ENCODE measurements at places on chromosomes 12 and 14.

- DNase-seq: no peak
These were observed 9.9 kb upstream of the KANSL2 start for GRCh38 chr12:48691826-48692487.

GRCh38 chr14:53851394-53852090 is 105.1 kb downstream of the BMP4 start:
- DNase-seq: no peak

DNA sequence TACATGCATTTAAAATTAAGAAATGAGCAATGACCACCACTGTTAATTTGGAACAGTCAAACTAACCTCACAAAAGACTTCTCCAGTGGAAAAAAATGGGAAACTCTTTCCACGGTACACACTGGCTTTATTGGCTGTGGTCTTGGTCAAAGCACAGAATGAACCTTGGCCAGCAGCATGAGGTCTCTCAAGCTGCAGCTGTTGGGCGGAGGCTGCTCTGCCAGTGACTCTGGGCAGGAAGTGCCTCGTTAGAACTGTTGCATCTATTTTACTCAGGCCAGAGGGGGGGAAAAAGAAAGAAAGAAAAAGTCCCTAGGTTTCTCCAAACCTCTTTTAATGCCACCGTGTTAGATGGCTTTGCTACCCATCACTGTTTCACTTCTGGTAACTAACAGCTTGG is 279.8 kb upstream of the DIO2 start:
- peak; percentile 78 for DNase-seq

GRCh38 chr14:91139776-91140175 is 25.9 kb downstream of the DGLUCY start:
- DNase-seq: no peak

- peak; percentile 53 for DNase-seq
These were observed 32.8 kb downstream of the SIX1 start for GRCh38 chr14:60616461-60616959.

DNA sequence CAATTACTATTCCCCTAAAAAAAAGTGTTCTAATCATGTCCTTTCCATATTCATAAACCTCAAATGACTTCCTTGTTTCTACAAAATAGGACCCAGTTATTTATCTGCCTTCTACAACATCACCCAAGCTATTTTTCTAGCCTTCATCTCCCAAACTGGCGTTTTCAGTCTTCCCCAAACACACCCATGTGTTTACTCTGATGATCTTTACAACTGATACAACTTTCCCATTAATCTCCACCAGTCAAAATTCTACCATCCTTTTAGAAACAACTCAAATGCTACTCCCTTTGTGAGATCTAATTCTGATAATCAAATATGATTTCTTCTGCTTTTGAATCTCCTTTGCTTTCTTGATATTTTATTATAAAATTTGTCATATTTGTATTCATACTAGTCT is 114.5 kb downstream of the DUSP6 start:
- no peak for DNase-seq

DNA sequence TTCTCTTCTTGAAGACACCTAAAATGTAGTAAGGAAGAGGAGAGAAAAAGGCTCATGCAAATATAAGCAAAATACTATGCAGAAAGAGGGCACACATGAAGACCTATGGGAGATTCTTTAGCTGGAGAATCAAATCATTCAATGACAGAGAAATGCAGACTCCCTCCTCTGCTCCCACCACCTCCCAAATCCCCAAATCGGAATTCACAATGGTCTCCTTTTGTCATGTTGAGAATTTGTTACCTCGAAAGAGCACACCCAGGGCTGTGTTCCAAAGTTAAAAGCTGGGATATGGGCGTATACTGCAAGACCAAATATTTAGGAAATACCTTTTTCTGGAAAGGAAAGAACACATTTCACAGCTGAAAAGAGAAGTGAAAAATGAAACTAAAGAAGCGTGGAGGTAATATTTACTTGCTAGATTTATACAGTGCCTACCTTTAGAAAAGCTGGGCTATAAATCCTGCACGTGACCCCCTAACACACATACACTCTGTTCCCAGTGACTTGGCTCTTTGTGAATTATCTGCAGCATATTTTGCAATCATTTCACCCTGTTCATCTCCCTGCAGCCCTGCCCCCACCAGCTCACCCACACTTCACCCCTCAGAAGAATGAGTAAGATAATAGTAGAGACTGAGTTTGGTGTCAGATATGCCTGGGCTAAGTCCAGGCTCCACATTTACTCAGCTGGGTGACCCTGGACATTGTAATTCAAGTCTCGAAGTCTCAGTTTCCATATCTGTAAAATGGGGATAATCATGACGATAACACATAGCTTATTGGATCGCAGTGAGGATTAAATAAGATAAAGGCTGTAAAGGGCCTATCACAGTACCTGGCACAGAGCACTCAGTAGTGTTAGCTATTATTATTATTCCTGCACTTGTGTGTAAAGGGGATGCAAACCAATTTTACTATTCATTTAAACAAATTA is 2.9 kb upstream of the CACNA1C start:
- peak; percentile 36 for DNase-seq

- no peak for DNase-seq
These were observed 61.1 kb downstream of the RAB35 start for GRCh38 chr12:120055231-120056000.

DNA sequence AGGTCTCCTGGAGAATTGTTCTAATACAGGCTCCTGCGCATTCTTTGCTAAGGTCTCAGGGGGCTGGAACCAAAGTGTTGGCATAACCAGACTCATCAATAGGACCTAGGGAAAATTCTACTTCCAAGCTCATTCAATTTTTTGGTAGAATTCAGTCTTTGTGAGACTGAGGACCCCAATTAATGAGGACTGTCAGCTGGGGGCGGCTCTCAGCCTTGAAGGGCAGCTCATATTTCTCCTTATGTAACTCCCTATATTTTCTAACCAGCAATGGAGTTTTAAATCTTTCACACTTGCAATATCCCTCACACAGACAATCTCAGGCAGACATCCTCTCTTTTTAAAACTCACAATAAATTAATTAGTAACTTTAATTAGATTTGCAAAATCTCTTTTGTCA is 476.4 kb upstream of the LRFN5 start:
- no peak for DNase-seq

GRCh38 chr12:104025771-104026170 is 24.2 kb downstream of the GLT8D2 start:
- no peak for DNase-seq

DNA sequence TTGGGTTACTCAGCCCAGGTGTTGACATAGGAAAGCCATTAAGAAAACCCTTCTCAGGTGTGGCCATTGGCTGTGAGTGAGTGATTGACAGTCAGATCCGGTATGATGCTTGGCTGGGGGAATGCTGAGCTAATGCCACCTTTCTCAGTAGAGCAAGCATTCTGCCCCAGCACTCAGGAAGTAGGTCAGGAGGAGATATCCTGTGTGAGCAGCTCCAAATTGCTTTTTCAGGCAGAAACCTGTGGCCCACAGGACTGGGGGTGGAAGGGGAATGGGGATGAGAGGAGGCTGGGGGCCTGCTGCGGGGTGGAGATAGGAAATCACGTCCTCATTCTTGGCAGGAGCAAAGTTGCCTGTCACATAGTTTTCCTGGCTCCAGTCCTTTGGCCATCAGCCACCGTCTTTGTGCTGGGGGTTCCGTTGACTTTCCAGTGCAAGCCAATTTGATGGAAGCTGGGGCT is 55.7 kb downstream of the NINJ2 start:
- DNase-seq: no peak

- peak; percentile 51 for DNase-seq
These were observed 19.8 kb downstream of the INSM2 start for GRCh38 chr14:35553808-35554207.

GRCh38 chr12:2080604-2081003 is 27.8 kb downstream of the CACNA1C start:
- no peak for DNase-seq

DNA sequence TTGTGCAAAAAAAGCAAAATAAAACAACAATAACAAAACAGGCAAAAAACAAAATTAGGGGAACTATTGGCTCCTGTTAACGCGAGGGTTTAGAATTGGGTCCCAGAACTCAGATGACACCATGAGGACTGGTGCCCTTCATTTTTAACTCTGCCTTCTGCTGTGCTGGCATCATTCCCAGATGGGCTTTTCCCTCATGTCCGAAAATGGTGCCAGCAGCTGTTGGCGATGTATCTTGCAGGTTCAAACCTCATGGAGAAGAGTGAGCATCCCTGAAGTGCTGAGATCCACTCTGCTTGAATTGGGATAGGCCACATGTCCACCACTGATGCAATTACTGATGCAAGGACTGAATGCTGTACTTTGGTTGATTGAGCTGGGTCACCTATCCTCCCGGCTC is 61.1 kb downstream of the MYRFL start:
- no peak for DNase-seq

GRCh38 chr14:96934638-96935330 is 137.6 kb downstream of the VRK1 start:
- DNase-seq: no peak

- DNase-seq: no peak
These were observed 36.8 kb upstream of the ALG10B start for GRCh38 chr12:38279756-38280155.

DNA sequence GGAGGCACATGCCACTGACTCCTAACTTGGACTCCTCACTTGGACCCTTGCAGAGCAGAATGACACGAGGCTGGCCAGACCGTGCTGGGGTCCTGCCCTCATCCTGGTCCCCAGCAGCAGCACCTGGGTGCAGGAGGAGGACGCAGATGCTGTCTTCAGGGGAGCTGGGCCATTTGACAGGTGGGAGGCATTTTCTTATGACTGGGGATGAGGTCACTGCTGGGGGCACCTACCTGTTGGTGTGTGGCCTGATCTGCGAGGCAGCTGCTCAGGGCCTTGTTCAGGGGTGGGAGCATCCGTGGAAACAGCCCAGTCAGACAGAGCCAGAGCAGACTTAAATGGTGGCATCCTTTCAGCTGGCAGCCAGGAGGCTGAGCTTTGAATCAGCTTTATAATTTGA is 57.3 kb downstream of the CACNA1C start:
- no peak for DNase-seq

- DNase-seq: no peak
These were observed 12.5 kb downstream of the FAM222A start for GRCh38 chr12:109726106-109726497.

DNA sequence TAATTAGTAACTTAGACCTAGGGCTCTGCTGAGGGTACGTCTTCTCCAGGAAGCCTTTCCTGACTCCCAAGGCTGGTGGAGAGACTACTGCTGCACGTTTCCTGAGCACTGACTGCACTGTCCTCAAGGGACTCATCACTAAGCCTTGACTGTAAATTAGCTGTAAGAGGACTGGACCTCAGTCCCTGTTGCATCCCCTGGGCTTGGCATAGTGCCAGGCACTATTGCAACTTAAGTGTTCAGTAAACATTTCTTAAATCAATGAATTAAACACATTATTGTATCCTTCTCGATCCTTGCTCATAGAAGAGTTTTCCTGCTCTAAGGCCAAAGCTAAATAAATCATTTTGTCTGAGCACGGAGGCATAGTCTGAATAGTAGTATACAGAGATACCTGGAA is 31.9 kb upstream of the IFNG-AS1 start:
- DNase-seq: no peak

- no peak for DNase-seq
These were observed 24.3 kb downstream of the CFAP54 start for GRCh38 chr12:96513681-96514080.

GRCh38 chr14:22974530-22975313 is 7.6 kb downstream of the AJUBA start:
- DNase-seq: no peak

DNA sequence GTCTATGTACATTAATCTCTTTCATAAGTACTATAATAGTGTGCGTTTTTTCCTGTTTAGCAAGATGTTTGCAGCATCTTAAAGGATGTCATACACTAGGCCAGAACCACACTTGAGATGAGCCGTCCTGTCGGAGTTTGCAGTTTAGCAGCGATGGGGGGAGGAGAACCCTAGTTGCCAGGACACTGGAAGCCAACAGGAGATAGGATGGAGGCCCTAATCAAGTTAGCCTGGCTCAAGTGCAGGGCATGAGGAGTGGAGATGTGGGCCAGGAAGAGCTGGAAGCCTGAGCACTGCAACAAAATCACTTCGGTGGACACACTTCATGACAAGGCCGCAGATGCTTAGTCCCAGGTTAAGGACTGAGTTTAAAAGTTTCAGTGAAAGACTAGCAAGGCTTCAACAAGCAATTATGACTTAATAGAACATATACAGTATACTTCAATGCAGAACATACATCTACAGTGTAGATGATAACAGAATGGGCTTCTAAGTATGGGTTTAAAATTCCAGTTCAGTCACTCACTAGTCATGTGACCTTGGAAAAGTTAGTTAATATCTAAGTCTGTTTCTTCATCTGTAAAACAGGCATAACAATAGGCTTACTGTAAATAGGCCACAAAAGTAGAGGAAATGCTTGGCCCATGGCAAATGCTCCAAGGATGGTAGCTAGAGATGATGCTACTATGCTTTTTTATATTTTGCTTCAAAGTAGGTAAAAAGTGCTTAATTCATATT is 77.1 kb downstream of the PTPN21 start:
- no peak for DNase-seq

DNA sequence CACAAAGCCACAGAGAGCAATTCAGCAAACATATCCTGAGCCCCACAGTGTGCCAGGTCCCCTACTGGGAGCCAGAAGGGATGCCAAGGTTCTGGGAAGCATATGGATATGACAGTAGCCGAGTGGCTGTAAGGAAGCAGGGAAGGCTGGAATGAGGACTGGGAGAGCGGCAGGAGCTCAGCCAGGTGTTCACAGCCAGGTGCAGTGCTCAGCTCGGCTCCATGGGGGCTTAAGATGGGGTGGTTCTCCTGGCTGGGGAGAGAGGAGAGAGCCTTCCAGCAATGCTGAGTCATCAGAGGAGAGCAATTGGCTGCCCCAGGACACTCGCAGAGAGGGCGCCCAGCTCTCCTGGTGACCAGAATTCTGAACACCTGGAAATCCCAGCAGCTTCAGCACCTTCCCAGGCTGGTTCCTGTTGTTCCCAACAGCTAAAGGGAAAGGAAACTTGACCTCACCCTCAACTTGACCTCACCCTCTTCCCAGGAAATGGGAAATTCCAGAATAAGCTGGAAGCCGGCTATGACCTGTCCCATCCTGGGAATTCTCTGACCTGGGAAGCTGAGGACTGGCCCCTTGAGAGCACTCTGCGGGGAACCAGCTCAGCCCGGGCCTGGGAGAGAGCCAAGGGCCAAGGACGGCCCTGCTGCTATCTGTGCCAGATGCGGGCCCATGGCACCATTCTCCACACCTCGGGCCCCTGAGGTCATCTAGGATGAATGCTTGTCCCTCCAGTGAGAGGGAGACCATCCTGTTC is 34.6 kb downstream of the SLC6A12 start:
- no peak for DNase-seq

GRCh38 chr12:5014269-5014668 is 29.4 kb upstream of the KCNA5 start:
- DNase-seq: no peak

All from choroid plexus epithelial cell (primary cell).